ENCODE measurements at places on chromosomes 12 and 14.
A peak's percentile ranks its signal among the peaks of the same experiment; 100 is the strongest.

DNA sequence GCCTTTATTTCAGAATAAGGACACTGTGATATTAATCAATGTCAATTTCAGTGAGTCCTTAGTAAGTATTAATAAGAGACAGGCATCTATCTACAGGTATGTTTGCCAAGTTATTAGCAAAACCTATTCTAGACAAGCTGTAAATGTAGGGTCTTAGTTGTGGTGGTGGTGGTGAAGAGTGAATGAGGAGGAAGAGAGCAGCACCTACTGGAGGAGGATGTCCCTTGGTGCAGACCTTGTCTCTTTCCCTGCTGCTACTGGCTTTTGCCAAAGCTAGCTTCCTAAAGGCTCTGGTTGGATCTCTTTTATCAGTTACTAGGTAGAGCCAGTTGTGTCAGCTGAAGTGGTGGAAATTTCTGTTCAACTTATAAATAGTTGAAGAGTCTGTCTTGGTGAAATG, 304.8 kb upstream of the ATP2B1 start:
- no peak for DNase-seq

GRCh38 chr14:92466059-92466458, 47.5 kb upstream of the RIN3 start:
- DNase-seq, result no peak

DNA sequence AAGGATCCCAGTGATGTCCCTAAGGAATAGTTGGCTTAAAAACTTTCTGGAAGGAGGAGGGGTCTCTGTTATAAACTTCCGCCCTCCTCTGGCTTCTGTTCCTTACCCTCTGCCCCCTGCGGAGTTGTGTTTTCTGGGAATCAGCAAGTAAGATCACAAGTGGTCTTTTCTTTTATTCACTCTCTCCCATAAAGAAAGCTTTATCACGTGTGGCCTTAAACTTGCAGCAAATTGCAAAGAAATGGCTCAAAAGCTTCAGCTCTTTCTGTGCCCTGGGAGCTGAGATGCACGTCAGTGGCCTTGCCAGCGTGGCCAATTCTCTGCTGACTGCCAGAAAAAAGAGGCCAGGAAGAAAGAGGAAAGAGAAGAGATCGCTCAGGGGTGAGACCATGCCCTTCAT, at the start of gene SLCO1C1:
TSS of gene SLCO1C1 (plus strand) at position 101 of the 400 bp plus-strand sequence. CDS start 4,245 bp downstream, outside the sequence.
- DNase-seq, result no peak

GRCh38 chr14:99192028-99192621, 79.9 kb downstream of the BCL11B start:
- no peak for DNase-seq

GRCh38 chr14:64906022-64906421, 8.2 kb upstream of the CHURC1 start:
- DNase-seq, result no peak

DNA sequence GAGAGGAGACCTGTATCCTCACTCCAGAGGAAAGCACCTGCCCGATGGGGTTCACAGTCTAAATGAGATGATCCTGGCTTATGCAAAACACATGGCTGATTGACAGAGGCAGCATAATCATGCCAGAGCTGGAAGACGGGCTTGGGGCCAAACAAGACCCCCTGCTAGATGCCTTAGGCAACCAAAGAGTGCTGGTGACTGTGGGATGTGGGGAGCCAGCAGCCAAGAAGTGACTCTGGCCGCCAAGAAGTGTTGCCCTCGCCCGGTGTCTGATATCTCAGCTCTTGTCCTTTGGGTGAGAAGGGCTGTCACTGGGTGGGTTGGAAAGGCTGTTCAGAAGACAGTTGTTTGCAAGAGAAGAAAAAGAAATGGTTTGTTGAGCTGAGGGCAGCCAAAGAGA, 56.7 kb downstream of the PLEKHG3 start:
- no peak for DNase-seq

GRCh38 chr12:129696405-129696804, 207.4 kb downstream of the TMEM132D start:
- no peak for DNase-seq

DNA sequence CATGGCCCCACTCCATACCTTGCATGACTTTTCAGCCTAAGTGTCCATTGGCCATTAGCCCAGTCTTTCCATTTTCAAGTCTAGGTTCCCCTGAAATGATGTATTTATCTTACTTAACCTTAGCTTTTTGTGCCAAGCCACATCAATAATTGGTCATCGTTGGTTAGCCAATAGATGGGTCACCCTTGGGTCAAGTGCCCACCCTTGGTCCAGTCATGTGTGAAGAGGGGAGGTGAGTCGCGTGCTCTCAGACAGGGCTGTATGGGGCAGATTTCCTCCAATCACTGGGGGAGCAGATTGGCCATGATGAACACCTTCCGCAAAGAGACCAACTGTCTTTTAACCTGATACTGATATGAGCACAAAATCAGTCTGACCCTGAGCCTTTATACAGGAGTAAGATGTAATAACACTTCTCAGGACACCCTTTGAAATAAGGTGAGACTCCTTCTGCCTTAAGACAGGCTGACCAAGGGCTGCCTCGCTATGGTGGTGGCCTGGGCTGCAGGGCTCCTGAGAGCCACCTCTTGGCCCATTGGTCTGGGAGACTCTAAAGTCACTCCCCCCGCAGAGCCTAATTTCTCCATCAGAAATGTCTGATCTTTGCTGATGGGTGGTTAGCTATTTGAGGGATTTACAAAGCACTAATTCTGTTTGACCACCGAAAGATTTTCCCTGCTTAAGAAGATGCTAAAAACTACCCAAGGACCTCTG, 143.2 kb downstream of the ZFP36L1 start:
- peak; percentile 18 for DNase-seq

DNA sequence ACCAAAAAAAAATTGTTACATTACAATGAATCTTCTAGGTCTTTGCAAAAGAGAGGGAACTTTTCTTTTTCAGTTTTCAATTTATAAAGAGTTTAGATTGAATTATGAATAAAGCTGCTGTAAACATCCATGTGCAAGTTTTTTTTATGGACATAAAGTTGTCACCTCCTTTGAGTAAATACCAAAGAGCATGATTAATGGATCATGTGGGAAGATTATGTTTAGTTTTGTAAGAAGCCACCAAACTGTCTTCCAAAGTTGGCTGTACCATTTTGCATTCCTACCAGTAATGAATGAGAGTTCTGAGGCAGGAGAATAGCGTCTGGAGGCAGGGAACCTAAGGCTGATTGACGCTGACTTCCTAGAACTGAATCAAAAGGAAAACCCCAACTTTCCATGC, 30.2 kb downstream of the LEMD3 start:
- no peak for DNase-seq

GRCh38 chr12:112108202-112109079, at the start of gene NAA25:
Gene NAA25, minus strand, starts transcription at chr12:112108783. Its CDS starts 10 bp downstream, at chr12:112108773.
- peak; percentile 90 for DNase-seq

- DNase-seq, result peak; percentile 45
Measured at GRCh38 chr12:69985656-69986055, 160.6 kb downstream of the MYRFL start.

DNA sequence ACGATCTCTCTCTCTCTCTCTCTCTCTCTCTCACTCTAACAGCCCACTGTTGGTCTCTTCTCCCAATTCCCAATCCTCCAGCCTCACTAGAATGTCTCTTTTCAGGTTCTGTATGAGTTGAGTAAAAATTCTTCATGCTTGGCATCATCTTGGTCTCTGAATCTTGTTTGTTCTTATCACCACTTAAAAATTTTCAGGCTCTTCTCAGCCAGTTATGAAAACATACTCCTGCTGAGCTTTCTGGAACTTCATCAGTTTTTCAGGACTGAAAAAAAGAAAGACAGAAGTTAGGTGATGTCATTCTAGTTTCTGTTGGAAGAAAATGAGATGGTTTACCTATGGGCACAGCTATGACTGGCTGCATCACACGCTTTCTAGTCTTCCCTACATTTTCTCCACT, 11.5 kb upstream of the IL22 start:
- DNase-seq, result no peak
